Activated naive CD4-positive, alpha-beta T cell treated with anti-CD3 and anti-CD28 coated beads, Interleukin-2, amount 10 ng/mL, durations not matched to agents 5 hours and 36 hours (primary cell): ENCODE measurements at places on chromosomes 4 and X. TPM values are rescaled to one million over a fixed set of nuclear protein-coding genes. Genes with fewer than 3 reads are reported as not detected.

Gene ELF4
- 36.7 TPM for total RNA-seq

Gene GJB1
- total RNA-seq: not detected

Gene KLB
- not detected for total RNA-seq

Gene ATP2B3
- 0.05 TPM for total RNA-seq

Gene GATA1
- not detected for total RNA-seq

Gene WDR1
- 374 TPM for total RNA-seq

Gene AWAT1
- total RNA-seq: not detected

Gene PFKFB1
- 0.65 TPM for total RNA-seq

Gene GSX2
- not detected for total RNA-seq

Gene MAGEA11
- not detected for total RNA-seq

Gene F9
- total RNA-seq: not detected

Gene ALAS2
- total RNA-seq: not detected

Gene CASP3
- 66.3 TPM for total RNA-seq

Gene DUSP21
- total RNA-seq: not detected

Gene ASB12
- not detected for total RNA-seq

Gene CXorf49
- total RNA-seq: not detected

Gene KCTD8
- total RNA-seq: not detected

Gene CNGA2
- not detected for total RNA-seq

Gene HS6ST2
- total RNA-seq: 0.07 TPM

Gene SH3RF1
- total RNA-seq: 0.07 TPM

Gene RBMX
- total RNA-seq: 257 TPM

Gene PHF8
- 36.6 TPM for total RNA-seq

Gene MSANTD1
- total RNA-seq: 1.1 TPM

Gene FAM47A
- not detected for total RNA-seq

Gene ZMAT1
- 6.0 TPM for total RNA-seq

Gene TCEANC
- total RNA-seq: 5.1 TPM

Gene EPHA5
- total RNA-seq: not detected

Gene TBX22
- not detected for total RNA-seq

Gene SLITRK2
- total RNA-seq: not detected

Gene RRH
- total RNA-seq: 0.18 TPM

Gene NLGN4X
- not detected for total RNA-seq
